ENCODE measurements at places on chromosomes 12 and 14. TPM values are rescaled to one million over a fixed set of nuclear protein-coding genes. Genes with fewer than 3 reads are reported as not detected.
A peak's percentile ranks its signal among the peaks of the same experiment; 100 is the strongest.

MANSC4 gene
- polyA plus RNA-seq, result 2.4 TPM

DNA sequence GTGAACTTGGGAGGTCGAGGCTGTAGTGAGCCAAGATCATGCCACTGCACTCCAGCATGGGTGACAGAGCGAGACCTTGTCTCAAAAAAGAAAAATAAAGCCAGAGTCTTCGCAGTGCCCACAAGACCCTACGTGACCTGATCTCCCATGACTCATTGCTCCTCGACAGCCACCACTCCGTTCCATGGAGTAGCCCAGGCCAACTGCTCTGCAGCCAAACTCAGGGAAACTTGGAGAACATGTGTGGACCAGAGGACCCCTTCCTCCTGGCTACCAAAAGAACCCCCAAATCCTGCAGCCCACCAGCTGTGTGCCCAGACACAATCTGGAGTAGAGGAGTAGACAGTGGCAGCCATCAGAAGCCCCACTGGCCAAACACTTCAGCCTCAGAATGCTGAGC is 32.1 kb upstream of the PPP2R5C start:
- H3K4me3 ChIP-seq, result no peak overlapping the region
- H3K36me3 ChIP-seq, result no peaks in the 10 kb centered on the region
- H3K4me1 ChIP-seq, result peaks cover 33% of the 10 kb centered on the region
- H3K27me3 ChIP-seq, result no peaks in the 10 kb centered on the region
- peak overlapping the region; percentile 47 for H3K27ac ChIP-seq

CD69 gene
- polyA plus RNA-seq, result 259 TPM

RPGRIP1 gene
- polyA plus RNA-seq, result not detected

DNA sequence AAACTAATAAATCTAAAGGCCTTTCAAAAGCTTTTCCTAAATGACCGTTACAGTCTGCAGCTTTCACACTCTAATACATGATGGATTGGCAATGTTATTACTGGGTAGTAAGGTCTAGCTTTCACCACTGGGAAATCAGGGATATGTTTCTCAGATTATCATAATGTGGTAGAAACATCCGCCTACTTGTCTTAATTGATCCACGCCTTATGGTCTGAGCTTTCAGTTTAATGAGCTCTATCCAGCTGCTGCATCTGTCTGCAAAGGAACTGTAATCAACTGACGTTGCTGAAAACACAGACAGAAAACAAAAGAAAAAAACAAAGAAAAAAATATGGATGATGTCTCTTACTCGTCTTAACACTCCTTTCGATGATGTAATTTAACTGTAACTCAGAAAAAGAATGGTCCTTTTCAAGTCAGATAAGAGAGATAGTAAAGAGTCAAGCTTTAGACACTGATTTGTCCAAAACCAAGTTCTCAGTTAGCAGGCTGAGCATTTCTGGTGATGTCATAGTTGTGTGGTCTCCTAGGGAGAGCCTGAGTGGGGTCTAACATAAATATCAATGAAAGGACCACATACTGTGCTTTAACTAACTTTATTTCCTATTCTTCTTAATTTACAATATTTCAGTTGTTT is 85.9 kb downstream of the C2CD5 start:
- H3K4me3 ChIP-seq, result no peak overlapping the region
- H3K36me3 ChIP-seq, result peaks cover 8% of the 10 kb centered on the region
- no peaks in the 10 kb centered on the region for H3K4me1 ChIP-seq
- no peaks in the 10 kb centered on the region for H3K27me3 ChIP-seq

OR6C2 gene
- polyA plus RNA-seq, result not detected

- no peaks in the 10 kb centered on the region for H3K27me3 ChIP-seq
- peak overlapping the region; percentile 70 for H3K4me3 ChIP-seq
- DNase-seq, result peak; percentile 85
- H3K27ac ChIP-seq, result peak overlapping the region; percentile 96
Measured at GRCh38 chr14:76955575-76956315, 72.8 kb downstream of the IRF2BPL start.

GRCh38 chr14:105589161-105589925 is 63.0 kb downstream of the TMEM121 start:
- no peaks in the 10 kb centered on the region for H3K36me3 ChIP-seq
- H3K4me3 ChIP-seq, result no peak overlapping the region
- H3K27ac ChIP-seq, result no peak overlapping the region
- no peaks in the 10 kb centered on the region for H3K27me3 ChIP-seq

GRCh38 chr14:44041700-44042099 is 465.4 kb downstream of the FSCB start:
- H3K4me1 ChIP-seq, result no peaks in the 10 kb centered on the region
- H3K4me3 ChIP-seq, result no peak overlapping the region
- no peaks in the 10 kb centered on the region for H3K27me3 ChIP-seq
- H3K27ac ChIP-seq, result no peak overlapping the region
- no peaks in the 10 kb centered on the region for H3K36me3 ChIP-seq

DNA sequence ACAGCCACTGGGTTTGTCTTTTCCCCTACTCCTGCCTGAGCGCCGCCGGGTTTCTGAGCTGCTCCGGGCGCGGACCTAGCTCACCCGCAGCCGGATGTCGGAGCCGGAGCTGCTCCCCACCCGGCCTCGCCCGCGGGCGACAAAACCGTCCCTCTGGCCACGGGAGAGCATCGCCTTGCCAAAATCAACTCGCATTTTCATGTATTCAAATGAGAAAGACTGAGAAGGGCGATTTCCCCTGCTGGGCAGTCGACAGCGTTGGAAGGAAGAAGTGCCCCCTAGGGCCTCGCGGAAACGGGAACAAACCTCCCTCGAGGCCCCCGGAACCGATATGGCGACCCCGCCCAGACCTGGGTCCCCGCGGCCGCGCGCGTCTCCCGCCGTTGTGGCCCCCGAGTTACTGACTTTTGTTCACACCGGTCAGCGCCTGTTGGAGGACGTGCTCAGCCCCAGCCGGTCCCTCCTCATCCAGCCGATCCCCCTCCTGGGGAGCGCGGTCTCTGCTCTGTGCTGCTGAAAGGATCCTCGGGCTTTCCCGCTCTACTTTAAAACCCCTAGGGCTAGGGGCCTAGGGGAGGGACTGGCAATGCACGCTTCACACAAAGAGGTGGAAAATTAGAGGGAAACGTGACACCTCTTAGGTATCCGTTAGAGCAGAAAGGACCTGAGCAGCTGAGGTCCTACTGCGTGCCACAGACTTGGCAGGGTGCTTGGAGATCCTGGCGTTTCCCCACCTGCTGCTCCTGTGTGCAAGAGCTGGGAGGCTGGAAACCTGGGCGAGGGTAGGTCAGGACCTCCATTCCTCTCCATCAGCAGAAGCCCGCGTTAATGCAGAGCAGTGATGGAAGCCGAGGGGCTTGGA is 4.3 kb downstream of the TTC6 start:
- H3K4me3 ChIP-seq, result no peak overlapping the region
- H3K27me3 ChIP-seq, result peaks cover 36% of the 10 kb centered on the region
- no peak for DNase-seq
- H3K36me3 ChIP-seq, result no peaks in the 10 kb centered on the region
- H3K4me1 ChIP-seq, result peaks cover 18% of the 10 kb centered on the region
- no peak overlapping the region for H3K27ac ChIP-seq

GRCh38 chr12:22459838-22460490 is 84.4 kb downstream of the C2CD5 start:
- no peak overlapping the region for H3K27ac ChIP-seq
- no peak overlapping the region for H3K4me3 ChIP-seq
- H3K36me3 ChIP-seq, result peaks cover 5% of the 10 kb centered on the region
- H3K27me3 ChIP-seq, result no peaks in the 10 kb centered on the region

ADAMTS20 gene
- not detected for polyA plus RNA-seq

- peaks cover 4% of the 10 kb centered on the region for H3K27me3 ChIP-seq
- no peaks in the 10 kb centered on the region for H3K4me1 ChIP-seq
- H3K36me3 ChIP-seq, result no peaks in the 10 kb centered on the region
- H3K27ac ChIP-seq, result no peak overlapping the region
Measured at GRCh38 chr14:64238631-64239030, 55.5 kb downstream of the ESR2 start.

- no peak overlapping the region for H3K4me3 ChIP-seq
- peaks cover 4% of the 10 kb centered on the region for H3K27me3 ChIP-seq
- no peak overlapping the region for H3K27ac ChIP-seq
- no peak for DNase-seq
Measured at GRCh38 chr12:103547929-103548328, 39.1 kb upstream of the STAB2 start.

- DNase-seq, result no peak
- H3K36me3 ChIP-seq, result peaks cover 5% of the 10 kb centered on the region
- no peak overlapping the region for H3K27ac ChIP-seq
- no peaks in the 10 kb centered on the region for H3K27me3 ChIP-seq
- no peak overlapping the region for H3K4me3 ChIP-seq
Measured at GRCh38 chr12:48038085-48038484, 33.8 kb upstream of the COL2A1 start.

- no peak overlapping the region for H3K27ac ChIP-seq
- H3K27me3 ChIP-seq, result no peaks in the 10 kb centered on the region
- H3K4me1 ChIP-seq, result no peaks in the 10 kb centered on the region
- H3K36me3 ChIP-seq, result no peaks in the 10 kb centered on the region
- H3K4me3 ChIP-seq, result no peak overlapping the region
Measured at GRCh38 chr14:78530078-78530477, 359.9 kb downstream of the NRXN3 start.

TSPAN11 gene
- not detected for polyA plus RNA-seq

SMCO2 gene
- not detected for polyA plus RNA-seq

PGF gene
- polyA plus RNA-seq, result not detected

DNA sequence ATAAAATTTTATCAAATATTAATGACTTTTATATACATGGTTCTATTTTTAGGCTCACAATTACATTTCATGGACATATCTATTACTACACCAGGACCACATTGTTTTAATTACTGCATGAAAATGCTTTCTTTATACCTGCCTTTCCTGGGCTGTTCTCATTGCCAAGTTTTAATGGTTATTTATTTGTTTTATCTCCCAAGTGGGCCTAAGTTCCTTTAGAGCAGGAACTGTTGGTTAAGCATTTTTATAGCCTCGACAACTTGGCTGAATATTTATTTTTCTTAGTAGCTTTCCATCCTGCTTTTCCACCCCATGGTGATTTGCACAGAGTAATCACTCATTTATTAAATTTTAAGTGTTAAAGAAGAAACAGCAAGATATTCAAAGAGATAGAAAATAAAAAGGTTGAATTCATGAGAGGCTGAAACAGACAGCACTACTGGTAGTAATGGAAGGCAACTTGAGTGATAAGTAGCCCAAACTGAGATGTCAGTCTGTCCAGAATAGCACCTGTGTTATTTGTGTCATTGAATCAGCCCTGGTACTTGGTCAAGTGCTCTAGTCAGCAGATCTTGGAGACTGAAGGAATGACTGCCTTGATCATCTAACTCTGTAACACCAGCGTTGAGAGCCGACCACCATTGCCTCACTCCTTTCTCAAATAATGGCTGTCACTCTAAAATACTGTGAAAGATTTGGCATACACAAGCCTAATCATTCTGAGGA is 119.1 kb upstream of the EGLN3 start:
- no peak for DNase-seq
- H3K4me1 ChIP-seq, result no peaks in the 10 kb centered on the region
- no peak overlapping the region for H3K27ac ChIP-seq
- H3K4me3 ChIP-seq, result no peak overlapping the region
- H3K36me3 ChIP-seq, result no peaks in the 10 kb centered on the region

- no peaks in the 10 kb centered on the region for H3K27me3 ChIP-seq
- no peak overlapping the region for H3K4me3 ChIP-seq
- H3K27ac ChIP-seq, result no peak overlapping the region
- no peaks in the 10 kb centered on the region for H3K4me1 ChIP-seq
Measured at GRCh38 chr14:97924922-97925613, 1127.9 kb downstream of the VRK1 start.

BORCS5 gene
- polyA plus RNA-seq, result 36.2 TPM

DNA sequence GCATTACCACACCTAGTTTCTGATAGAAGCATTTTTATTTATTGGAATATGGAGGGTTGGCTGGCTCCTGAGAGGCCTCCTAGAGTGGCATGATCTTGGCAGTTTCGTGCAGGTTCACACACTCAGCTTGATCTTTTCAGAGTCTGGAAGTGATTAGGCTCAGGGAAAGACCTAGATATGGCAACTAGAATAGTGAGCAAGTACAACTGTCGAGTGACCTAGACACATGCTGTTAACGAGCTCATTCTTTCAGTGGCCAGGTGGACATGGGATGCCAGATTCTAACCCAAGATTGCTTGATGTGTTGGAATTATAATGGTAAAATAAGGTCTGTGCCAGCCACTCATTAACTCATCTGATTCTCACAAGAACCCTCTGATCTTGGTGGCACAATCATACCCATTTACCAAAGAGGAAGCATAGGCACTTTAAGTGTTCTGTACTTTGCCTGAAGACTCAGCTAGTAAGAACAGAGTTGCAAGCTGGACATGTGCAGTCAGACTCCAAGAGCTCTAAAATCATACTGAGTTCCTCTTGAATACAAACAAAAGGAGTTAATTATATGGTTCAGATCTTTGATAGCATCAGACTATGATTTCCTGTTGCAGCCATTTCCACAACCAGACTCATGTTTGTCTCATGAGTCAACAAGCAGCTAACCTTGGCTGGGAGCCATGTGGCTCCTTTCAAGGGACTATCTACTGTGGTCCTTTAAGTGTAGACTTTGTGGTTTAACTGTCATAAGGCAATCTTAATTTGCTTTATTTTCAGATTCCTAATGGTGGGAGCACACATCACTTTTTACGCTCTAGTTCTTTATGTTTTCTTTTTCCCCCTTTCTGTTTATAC is 144.2 kb downstream of the PLEKHA5 start:
- peak; percentile 26 for DNase-seq
- H3K27me3 ChIP-seq, result no peaks in the 10 kb centered on the region
- no peaks in the 10 kb centered on the region for H3K36me3 ChIP-seq
- H3K27ac ChIP-seq, result no peak overlapping the region
- peak overlapping the region; percentile 2 for H3K4me3 ChIP-seq

- no peak for DNase-seq
- H3K36me3 ChIP-seq, result no peaks in the 10 kb centered on the region
- no peaks in the 10 kb centered on the region for H3K27me3 ChIP-seq
- no peaks in the 10 kb centered on the region for H3K4me1 ChIP-seq
- H3K4me3 ChIP-seq, result no peak overlapping the region
- H3K27ac ChIP-seq, result no peak overlapping the region
Measured at GRCh38 chr14:98903371-98903770, 368.6 kb downstream of the BCL11B start.

GRCh38 chr12:9636150-9636850 is 28.6 kb upstream of the KLRB1 start:
- no peaks in the 10 kb centered on the region for H3K36me3 ChIP-seq
- no peak overlapping the region for H3K4me3 ChIP-seq
- H3K4me1 ChIP-seq, result peaks cover 20% of the 10 kb centered on the region
- H3K27ac ChIP-seq, result no peak overlapping the region
- no peak for DNase-seq

DNA sequence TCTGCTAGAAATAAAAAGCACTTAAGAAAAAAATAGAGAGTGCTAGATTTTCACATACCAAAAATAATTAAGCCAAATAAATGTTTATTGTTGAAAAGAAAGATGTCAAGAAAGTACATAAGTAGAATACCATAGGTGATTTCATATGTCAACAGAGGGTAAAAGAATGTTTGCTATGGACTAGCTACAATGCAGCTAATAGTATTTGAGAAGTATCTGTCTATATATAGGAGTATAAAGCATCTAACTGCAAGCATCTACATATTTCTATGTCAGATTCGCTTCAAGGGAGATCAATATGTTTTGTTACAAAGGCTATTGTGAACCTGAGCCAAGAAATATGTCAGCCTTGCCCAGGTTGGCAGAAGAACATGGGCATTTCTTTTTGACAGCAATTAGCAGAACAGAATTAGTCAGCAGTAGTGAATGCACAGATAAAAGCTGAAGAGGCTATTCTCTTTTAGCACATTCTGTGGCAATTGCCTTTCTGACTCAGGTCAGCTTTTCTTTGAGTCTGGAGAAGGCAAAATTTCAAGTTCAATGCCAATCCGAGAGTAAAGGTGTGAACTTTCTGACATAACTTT is 140.1 kb downstream of the ALG10B start:
- H3K4me3 ChIP-seq, result no peak overlapping the region
- no peak for DNase-seq
- H3K36me3 ChIP-seq, result no peaks in the 10 kb centered on the region
- H3K27ac ChIP-seq, result no peak overlapping the region
- no peaks in the 10 kb centered on the region for H3K27me3 ChIP-seq
- H3K4me1 ChIP-seq, result no peaks in the 10 kb centered on the region

CIDEB gene
- polyA plus RNA-seq, result 9.2 TPM

All from CD4-positive, CD25-positive, alpha-beta regulatory T cell (primary cell).